ENCODE measurements at places on chromosomes 16 and 17. TPM values are rescaled to one million over a fixed set of nuclear protein-coding genes. Genes with fewer than 3 reads are reported as not detected.

Gene CUEDC1
- 10.2 TPM for total RNA-seq

Gene EME2
- 6.3 TPM for total RNA-seq

Gene KCNAB3
- total RNA-seq, result 0.26 TPM

Gene TRIM72
- total RNA-seq, result under 0.01 TPM

Gene PERCC1
- total RNA-seq, result not detected

Gene CWC25
- 8.4 TPM for total RNA-seq

Gene CDR2L
- 6.4 TPM for total RNA-seq

Gene KRTAP2-3
- total RNA-seq, result not detected
